Astrocyte (in vitro differentiated cells and primary cell): ENCODE measurements at places on chromosomes 7 and 10. TPM values are rescaled to one million over a fixed set of nuclear protein-coding genes. Genes with fewer than 3 reads are reported as not detected.

The MSMB gene
- not detected in 2 replicates for total RNA-seq

DNA sequence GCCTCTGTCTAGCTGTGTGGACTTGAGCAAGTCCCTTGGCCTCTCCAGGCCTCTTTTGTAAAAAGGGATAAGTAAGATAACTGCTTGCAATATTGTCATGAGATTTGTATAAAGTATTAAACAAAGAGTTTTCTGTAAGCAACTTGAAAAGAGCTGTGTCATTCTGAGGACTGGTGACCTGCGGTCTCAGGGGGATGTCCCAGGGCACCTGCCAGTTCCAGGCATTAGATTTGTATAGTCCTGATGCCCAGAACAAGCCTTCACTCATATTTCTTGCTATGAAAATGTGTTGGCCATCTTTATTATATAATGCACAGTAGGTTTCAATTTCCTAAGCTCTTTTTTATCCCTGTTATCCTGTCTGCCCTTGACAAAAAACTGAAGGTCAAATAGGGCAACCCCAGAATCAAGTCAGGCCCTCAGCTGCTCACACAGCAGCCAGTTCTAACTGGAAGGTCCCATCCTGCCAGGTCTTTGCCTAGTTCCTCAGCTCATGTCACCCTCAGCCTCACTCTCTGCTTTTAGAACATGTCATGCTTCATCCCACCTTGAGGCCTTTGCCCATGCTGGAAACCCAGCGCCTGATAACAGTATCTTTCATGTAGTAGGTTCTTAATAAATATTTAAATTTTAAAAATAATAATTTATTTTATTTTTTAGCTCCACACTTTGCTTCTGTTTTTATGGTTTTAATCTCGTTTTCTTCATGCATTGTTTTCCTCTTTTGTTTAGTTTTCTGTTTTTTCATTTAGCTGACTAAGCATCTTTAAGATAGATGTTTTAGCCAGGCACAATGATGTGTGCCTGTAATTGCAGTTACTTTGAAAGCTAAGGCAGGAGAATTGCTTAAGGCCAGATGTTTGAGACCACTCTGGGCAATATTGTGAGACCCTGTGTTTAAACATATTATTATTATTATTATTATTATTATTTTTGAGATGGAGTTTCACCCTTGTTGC is 87.5 kb upstream of the ZNF92 start:
- no peak for DNase-seq
- no peak overlapping the region for H3K4me3 ChIP-seq
- H3K4me1 ChIP-seq, result no peaks in the 10 kb centered on the region

The PCLO gene
- 3.0 and 3.1 TPM in 2 replicates for total RNA-seq

GRCh38 chr10:100811261-100811660 is 65.9 kb downstream of the PAX2 start:
- DNase-seq, result no peak
- peaks cover 42% of the 10 kb centered on the region for H3K27me3 ChIP-seq
- no peak overlapping the region for H3K27ac ChIP-seq
- H3K4me1 ChIP-seq, result no peaks in the 10 kb centered on the region
